ENCODE measurements at places on chromosomes 3 and 15.
A peak's percentile ranks its signal among the peaks of the same experiment; 100 is the strongest.

DNA sequence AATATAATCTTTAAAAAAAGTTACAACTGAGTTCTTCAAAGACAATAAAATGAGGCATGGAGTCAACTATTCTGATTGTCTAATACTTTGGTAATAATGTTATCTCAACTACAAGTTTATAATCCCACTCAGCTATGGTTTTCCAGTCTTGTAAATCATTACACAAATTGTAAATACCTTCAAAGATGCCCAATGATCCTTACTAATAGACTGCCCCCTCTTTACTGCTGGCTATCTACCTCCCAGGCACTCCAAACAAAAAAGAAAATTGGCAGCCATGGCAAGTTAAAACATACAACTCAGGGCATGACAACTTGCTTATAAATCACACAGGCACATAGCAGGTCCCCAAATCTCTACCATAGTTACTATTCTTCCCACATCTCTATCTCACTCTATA is 58.5 kb downstream of the ZNF280D start:
- no peak for DNase-seq

DNA sequence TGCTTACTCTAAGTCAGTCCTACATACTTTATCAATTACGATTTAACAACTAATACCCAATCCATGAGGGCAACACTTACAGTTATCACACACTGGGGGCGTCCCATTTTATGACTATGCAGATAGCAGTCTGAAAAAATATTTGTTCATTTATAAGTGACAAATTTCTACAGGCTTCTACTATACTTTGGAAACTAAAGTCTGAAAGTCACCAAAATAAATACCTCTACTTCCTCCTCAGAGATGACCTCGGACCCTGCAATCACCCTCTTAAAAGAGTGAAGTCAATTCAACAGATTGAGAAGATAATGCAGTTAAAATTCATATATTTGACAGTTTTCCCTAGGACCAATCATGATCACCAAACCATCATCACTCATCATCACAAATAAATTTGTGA is 76.6 kb downstream of the GSK3B start:
- DNase-seq: no peak

GRCh38 chr3:72379500-72380187 is 468.6 kb downstream of the SHQ1 start:
- no peak for DNase-seq

GRCh38 chr3:133548090-133548489 is 25.4 kb upstream of the CDV3 start:
- no peak for DNase-seq

DNA sequence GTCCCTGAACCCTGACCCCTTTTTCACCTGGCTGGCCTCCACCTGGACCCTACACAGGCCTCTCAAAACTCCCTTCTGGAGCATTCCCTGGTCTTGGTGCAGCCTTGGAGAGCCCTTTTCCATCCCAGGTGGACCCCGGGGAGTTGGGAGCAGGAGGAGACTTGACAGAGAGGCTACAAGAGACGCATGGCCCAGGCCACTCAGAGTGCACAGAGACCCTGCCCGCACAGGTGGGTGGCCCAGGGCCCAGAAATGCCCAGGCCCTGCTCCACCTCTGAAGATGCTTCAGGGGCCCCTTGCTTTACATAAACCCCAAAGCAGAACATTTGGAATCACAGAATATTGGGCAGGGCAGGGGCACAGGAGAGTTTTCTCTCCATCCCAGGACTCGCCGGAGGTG is 34.4 kb downstream of the CYP11A1 start:
- no peak for DNase-seq

DNA sequence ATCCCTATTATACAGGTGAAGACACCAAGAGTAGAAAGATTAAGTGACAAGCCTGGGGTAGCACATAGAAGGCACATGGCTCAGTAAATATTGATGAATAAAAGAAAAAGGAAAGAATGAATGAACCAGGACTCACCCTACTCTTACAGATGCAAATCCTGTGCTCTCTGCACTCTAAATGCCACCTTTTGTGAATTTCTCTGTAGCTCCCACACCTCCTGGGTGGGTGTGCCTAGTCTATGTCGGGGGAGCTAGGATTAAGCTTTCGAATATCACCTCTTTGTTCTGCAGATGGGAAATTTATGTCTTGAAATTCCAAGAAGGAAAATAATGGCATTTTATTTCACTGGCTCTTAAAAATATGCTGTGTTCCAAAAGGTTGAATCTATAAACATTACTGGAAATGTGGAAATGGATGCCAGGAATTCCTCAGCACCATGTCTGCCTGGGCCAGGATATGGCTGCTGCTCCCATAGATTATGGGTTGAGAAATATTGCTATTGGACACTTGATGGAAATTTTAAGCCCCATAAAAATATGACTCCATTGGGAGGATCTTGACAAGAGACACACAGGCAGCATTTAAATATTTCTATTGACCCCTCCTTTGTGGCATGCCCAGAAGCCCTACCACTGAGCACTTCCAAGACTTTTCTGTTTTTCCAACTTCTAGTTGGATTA is 43.3 kb downstream of the CCNB2 start:
- DNase-seq: no peak

- DNase-seq: no peak
These were observed 13.3 kb downstream of the VILL start for GRCh38 chr3:38003817-38004414.

DNA sequence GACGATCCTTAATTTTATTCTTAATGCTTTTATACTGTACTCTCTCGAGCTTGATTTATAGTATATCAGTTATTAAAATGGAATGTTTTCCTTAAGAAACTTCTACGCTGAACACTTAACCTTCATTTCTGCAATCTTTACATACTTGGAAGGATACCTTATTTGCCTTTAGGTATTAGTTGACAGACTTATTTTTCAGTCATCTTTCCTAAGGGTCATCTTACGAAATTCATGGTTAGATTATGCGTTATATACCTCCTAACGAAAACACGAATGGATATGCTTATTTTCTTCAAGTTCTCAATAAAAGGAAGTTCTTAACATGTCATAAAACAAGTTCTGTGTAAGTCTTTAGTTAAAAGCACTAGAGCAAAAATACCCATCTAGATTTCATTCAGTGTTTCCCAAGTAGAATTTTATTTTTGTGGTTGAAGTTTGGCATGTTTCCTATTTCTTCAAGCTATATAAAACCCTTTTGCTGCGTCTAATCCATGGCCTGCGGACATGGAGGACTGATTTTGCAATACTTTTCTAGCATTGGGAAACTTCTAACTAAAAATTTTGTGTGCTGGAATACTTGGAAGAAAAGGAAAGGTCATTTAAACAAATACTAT is 231.3 kb downstream of the TP63 start:
- DNase-seq: no peak

DNA sequence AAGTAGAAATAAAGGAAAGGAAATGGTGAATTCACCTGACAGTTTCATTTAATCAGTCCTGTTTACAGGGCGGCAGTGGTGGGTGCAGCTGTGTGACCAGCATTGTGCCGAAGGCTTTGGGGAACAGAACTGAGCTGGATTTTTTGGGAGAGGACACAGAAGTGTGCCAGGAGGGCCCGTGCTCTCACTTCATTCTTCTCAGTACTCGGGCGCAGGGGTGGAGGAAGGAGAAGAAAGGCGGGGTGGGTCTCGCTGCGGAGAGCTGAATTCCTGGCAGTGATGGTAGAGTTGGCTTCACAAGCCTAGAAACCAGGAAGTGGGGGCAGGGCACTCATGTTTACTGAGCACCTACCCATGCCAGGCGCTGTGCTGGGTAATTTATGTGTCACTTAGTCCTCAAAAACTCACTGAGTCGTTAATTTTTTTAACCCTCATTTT is 64.6 kb downstream of the CRTC3 start:
- DNase-seq: peak; percentile 92

DNA sequence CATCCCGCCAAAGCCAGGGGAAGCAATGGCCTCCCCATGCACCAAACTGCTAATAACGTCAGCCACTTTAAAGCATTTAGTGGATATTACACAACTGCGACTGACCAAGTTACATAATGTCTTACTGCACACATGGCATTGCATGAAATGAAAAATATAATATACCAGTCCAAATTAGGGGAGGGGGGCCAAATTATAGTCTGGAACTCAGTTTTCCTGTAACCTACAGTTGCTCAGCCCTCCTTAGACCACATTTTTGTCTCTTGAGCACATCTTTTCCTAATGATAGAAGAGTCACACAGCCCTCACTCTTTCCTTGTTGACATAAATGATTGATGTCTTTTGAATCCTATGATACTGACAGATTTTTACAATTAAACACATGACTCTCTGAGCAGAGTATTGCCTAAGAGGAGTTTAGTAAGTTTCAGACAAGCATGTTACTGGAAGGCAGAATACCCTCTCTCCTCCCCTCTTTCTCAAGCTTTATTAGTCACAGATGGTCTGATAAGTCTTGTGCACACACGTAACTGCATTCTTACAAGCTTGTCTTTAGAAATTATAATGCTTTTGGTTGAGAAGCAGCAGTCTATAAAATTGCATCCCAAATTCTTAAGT is 1.1 kb upstream of the PLD1 start:
- DNase-seq: peak; percentile 92

- peak; percentile 59 for DNase-seq
These were observed 56.8 kb upstream of the NANOGP8 start for GRCh38 chr15:35141743-35142471.

GRCh38 chr3:180804916-180805315 is 107.6 kb upstream of the FXR1 start:
- peak; percentile 3 for DNase-seq

GRCh38 chr15:26101443-26101842 is 238.3 kb upstream of the ATP10A start:
- no peak for DNase-seq

DNA sequence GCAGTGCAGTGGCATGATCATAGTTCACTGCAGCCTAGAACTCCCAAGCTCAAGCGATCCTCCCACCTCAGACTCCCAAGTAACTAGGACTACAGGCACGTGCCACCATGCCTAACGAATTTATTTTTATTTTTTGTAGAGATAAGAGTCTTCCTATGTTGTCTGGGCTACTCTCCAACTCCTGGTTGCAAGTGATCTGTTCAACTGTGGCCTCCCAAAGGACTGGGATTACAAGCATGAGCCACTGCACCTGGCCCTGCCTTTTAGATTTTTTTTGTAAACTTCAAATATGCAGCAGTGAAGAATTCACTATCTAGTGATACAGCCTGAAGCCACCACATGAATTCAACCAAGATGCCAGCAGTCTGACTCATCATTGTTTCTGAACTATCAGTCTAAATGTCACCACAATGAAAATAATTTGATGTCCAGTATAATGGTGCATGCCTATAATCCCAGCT is 32.7 kb downstream of the UBXN7 start:
- peak; percentile 73 for DNase-seq

GRCh38 chr3:62281726-62282125 is 91.6 kb downstream of the FEZF2 start:
- DNase-seq: no peak
